ENCODE measurements at places on chromosomes 2 and 18.

DNA sequence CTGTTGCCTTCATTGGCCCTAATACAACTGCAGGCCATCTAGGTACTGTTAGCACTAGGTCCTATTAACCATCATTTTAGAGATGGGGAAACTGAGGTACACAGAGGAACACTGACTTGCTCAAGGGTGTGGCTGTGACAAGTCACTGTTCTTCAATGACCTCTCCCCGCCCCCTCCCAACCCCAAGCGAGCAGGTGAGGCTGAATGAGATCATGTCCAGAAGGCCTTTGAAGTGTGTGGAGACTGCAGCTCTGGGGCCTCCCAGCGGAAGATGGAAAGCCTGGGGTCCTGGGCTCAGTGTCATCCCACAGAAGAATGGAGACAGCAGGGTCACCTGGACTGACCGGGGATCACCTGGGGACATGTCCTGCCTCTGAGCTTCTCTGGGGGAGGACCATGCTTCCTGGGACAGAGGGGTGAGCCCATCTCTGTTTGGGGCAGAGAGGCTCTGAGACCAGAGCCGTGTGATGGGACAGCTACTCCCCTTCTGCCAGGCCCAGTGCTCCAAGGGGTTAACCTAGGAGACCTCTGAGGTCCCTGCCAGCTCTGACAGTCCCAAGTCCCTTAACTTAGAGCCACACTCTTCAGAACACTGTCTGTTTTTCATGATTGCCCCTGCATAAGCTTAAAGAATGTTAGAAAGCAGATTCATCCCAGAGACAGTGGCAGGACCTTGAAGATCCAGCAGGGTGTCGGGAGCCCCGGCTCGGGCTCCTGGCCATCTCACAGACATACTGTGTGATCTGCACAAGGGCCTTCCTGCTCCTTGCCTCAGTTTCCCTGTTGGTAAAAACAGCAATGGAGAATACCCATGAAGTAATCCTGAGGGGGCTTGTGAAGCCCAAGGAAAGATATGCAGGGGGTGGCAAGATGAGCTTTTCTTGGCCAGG is 16.7 kb upstream of the FOSL2 start:
- no peak for DNase-seq

DNA sequence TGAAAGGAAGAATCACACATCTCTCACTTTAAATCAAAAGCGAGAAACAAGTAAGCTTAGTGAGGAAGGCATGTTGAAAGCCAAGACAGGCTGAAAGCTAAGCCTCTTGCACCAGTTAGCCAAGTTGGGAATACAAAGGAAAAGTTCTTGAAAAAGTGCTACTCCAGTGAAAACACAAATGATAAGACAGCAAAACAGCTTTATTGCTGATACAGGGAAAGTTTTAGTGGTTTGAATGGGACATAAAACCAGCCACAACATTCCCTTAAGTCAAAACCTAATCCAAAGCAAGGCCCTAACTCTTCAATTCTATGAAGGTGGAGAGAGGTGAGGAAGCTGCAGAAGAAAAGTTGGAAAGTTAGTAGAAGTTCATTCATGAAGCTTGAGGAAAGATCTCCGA is 28.0 kb downstream of the LIMS1 start:
- no peak for DNase-seq

- DNase-seq = no peak
Measured at GRCh38 chr2:42252464-42252863, 83.3 kb downstream of the EML4 start.

DNA sequence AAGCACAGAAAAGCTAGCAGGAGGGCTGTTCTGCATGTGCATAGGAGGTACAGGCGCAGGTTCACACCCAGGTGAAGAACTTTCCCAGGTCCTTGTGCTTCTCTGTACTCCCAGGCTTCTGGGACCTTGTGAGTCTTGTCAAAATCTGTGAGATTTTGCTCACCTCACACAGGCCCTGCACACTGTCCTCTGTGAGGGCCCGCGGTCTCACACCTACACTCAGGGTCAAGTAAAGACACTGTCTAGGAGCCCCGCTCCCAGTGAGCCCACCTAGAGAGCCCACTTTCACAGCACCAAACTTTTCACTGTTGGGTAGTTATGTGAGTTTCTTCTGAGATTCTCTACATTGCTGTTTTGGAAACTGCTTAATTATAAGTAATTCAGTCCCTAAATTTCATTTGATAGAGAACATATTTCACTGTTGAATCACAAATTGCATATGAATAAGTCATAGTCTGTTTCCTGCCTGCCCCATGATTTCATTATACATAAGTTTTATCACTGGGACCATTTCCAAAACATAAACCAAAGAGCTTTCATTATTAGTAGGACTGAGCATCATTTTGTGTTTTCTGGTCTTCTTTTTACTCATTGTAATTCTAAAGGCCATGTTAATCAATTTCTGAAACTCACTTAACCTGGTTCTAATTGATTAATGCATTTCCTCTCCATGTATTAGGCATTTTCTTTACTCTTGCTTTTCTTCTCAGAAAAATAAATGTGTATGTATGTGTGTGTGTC is 234.2 kb upstream of the SPOPL start:
- DNase-seq = no peak

DNA sequence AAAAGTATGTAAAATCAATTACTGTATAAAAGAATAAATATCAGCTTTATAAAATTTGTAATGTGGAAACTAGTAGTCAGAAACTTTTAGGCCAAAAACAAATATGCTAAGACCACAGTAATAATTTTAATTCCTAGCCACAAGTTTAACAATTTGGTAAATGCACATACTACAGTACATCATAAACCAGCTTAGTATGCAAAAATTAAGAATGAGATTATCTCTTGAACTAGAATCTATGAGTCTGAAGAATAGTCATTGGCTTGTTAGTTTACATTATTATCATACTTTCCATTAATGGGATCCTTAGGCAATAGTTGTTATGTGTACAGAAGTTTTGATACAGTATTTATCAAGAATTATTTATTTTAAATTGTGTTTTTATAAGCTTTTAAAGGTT is 491.9 kb upstream of the FSIP2 start:
- no peak for DNase-seq

DNA sequence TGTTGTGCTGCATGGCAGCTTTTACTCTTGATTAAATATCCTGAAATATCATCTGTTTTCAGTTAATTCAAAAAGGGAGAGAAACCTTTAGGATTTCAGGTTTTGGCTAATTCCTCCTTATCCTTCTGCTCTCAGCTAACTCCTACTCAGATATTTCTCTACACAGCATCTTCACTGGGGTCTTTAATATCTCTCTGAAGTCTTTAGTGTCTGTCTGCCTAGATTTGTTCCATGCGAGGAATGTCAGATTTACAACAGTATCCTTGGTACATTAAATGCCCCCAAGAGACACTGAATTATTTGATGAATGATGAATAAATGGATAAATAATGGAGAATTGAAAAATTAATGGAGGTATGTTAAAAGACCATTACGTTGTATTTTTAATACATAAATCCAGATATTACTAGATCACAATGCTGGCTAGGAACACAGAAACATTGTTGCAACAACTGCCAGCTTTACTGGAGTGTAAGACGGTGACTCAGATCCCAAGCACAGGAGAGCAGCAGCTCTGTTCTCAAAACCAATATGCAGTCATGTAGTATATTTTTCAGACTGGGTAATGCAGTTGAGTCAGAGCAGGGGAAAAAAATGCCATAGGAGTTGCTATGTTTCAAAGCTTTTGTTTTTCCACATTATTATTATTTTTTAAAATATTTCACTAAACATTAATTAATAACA is 388.0 kb upstream of the SYT4 start:
- DNase-seq = no peak

- DNase-seq = no peak
Measured at GRCh38 chr2:162012565-162013058, 61.4 kb downstream of the DPP4 start.
